ENCODE measurements at places on chromosomes 5 and 9.

DNA sequence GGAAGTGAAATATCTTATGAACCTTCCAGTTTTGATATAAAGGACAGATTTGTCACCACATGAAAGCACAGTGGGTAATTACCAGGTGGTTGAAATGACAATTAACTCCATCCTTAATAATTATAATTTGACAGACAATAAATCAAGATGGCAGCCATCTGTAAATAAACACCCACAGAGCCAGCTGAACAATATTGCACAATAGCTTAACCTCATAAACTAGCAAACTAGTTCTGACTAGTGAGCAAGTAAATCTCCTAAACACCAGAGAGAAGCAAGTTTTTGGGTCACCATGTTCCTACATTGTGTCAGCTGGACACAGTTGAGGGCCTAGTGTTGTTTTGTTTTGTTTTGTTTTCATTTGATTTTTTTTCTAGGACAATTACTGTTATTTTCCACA, 577.4 kb downstream of the ACTL7B start:
- no peak for DNase-seq

DNA sequence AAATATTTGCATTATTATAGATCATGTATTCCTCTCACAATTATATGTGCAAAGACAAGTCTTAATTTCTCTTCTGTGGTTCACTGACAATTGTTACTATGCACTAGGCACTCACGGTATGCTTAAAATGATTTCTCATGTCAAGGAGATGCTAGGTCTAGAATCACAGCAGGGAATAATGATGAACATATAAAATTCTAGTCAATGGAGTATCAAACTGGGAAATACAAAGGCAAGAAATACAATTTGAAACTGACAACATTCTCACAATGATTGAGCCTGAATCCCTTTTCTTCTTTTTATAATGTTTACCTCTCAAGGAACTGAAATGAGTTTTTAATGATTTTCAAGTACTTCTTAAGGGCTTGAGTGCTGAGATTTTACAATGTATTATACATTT, 302.3 kb upstream of the GRAMD2B start:
- DNase-seq = no peak

- DNase-seq = no peak
Measured at GRCh38 chr5:160359242-160359641, 11.2 kb downstream of the C1QTNF2 start.

DNA sequence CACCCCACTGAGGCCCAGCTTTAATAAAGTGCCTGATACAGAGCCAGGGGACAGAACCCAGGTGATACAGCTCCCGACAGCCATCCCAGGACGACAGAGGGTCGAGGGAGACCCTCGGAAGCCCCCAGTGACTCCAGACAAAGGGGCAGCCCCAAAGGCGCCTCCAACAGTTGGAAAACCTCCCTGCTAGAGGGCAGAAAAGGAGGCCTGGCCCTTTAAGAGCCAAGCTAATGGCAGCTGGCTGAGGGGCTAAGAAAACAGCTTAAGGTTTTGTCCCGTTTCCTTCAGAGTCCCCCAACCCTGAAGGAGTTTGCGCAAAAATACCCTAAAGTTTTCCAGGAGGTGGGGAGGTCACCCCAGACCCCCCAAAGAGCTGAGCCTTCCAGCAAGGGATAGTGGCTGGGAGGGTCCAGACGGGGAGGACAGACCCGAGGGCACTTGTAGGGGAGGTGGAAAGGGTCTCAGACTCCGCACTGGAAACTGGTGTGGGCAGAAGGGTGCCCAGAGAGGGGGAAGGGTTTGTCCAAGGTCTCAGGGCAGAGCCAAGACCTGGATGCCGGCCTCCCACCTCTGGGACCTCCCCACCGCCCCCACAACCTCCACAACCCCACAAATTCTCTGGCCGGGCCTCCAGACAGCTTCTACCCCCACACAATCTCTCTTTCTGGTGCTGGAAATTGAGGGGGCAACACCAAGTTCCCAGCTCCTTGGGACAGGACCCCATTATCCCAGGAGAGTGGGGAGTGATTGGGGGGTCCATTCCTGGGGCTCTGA, 8.2 kb upstream of the AK1 start:
- no peak for DNase-seq

- DNase-seq = no peak
Measured at GRCh38 chr9:68416936-68417564, 60.6 kb downstream of the PGM5 start.

DNA sequence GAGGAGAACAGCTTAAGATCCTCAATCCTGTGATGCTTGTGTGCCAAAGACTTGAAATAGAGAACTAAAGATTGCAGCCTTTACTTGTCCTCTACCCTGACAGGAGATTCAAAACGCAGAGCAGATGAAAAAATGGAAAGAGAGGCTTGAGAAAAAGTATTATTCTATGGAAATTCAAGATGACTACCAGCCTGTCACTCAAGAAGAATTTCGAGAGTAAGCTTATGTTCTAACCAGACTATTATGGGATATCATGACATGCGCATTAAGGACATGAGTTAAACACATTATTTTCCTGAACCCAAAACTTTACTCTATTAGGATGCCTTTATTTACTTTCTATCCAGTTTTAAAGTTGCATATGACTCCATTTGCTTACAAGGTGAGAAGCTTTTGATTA, 46.4 kb downstream of the PKD2L2 start:
- DNase-seq = no peak

DNA sequence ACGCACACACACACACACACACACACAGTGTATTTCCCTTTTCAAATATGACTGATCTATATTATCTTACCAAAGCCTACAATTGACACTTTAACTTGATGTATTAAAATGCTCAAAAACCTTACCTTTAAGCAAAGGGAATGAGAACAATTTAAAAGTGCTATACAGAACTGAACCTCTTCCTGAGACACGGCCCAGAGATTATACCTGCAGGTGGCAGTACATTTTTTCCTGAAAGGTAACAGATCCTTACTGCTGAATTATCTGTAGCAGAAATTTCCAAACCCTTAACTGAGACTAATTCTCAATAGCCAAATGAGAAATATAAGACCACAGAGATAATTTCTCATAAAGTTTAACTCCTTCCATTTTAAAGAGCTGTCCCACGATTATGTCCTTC, 91.1 kb downstream of the MYO10 start:
- DNase-seq = no peak

DNA sequence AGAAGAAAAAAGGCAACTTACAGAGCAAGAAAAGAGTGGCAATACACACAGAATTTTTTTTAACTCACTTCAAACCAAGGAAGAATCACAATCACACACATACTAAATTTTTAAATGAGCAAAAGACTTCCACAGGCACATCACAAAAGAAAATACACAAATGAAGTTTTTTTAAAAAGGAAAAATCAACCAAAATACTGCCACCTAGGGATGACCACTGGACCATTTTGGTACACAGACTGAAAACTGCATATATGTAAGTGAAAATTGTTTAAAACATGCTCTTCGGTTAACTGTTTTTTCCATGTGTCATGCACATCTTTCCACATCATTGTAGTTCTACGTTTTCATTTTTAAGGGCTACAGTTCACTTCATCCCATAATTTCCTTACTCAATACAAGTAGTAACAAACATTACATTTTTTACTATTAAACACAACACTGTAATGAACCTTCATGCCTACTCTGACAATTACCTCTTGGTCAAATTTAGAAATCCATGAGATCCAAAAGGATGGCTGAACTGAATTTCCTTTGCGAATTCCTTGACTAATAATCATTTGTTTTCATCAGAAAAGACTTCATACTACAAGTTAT, 79.0 kb downstream of the FBXW11 start:
- DNase-seq = no peak

- no peak for DNase-seq
Measured at GRCh38 chr9:133506653-133507038, 18.1 kb downstream of the MYMK start.

DNA sequence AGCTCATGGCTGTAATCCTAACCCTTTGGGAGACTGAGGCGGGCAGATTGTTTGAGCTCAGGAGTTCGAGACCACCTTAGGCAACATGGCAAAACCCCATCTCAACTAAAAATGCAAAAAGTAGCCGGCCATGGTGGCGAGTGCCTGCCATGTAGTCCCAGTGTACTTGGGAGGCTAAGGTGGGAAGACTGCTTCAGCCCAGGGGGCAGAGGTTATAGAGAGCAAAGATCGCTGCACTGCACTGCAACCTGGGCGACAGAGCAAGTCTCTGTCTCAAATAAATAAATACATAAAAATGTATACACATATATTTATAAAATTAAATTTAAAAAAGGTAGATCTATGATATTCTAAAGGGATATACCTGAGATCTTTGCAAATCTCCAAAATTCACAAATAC, 19.4 kb downstream of the ZBTB5 start:
- DNase-seq = no peak

Measured in AG04449 (cell line).